ENCODE measurements at places on chromosomes 12 and 14.
A peak's percentile ranks its signal among the peaks of the same experiment; 100 is the strongest.

DNA sequence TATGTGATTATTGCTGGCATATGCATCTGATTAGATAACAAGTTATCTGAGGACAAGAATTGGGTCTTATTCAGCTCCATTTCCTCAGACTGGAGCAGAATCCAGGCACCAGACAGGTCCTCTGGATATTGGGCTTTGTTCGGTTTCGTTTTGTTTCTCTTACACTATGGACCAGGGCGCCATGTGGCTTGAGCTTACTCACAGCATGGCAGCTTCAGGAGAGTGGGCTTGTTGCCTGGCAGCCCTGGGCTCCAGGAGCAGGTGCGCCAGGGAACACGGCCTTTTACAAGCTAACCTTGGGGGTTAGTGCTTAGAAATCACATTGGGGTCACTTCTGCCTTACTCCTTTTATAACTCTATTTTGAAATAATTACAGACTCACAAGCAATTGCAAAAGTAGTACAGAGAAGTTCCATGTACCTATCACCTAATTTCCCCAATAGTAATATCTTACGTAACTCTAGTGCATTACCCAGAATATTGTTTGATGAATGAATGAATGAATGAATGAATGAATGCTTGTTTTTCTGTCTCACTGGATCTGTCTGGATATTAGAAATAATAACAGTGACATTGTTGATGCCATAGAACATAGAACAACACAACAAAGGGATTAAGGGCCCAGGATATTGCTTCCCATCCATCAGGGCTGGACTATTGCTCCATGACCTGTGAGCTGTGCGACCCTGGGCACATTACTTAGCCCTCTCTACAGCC is 39.0 kb downstream of the CMKLR1 start:
- no peak for DNase-seq

DNA sequence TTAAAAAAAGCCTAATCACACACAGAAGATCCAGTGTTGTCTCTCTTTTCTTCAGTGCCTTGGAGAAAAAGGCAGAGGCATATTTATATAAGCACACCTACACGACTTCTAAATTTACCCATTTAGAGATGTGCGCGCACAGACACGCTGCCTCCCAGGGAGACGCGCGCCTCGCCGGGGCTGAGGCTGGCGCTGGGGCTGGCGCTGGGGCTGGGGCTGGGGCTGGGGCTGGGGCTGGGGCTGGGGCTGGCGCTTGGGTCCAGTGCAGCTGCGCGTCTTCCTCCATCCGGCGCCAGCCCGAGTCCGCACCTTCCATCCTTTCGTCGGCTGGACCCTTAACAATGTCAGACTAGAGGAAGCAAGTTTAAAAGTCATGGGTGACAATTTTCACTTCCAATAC is 118.4 kb upstream of the ARID2 start:
- DNase-seq, result no peak

GRCh38 chr12:6199531-6200255 is 507 bp upstream of the CD9 start:
- no peak for DNase-seq

- DNase-seq, result no peak
Measured at GRCh38 chr14:88049266-88049665, 44.3 kb downstream of the GPR65 start.

DNA sequence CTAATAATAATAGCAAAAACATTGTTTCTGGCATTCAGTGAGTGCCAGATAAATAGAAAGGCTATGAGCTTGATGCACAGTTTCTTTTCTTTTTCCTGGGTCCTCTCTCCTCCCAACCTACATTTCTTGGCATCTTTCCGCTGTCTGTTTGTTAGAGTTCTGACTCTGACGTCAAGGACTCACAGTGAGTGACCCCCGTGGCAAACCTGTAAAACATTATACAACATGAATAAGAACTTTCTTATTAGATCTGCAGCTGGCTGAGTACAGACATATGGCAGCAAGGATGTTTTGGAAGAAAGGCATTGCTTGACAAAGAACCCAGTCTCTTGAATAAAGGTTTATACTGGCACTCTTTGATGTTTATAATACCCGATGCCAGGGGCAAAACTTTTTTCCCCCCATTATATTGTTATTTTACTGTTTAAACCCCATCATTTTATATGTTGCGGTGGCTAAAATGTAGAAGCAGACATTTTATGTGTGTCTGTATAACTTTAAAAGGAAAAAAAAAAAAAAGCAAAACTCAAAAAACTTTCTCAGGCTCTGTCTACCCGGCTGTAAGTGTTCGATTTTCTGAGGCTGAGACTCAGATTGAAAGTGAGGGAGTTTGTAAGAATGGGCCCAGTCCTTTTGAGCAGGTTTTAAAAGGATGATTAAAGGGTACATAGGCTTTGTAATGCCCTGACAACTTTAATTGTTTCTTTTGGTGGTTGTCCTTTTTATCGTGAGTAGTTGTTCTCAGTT is 159.3 kb downstream of the PDE3A start:
- no peak for DNase-seq

GRCh38 chr12:95532851-95533250 is 18.4 kb downstream of the USP44 start:
- DNase-seq, result peak; percentile 13

DNA sequence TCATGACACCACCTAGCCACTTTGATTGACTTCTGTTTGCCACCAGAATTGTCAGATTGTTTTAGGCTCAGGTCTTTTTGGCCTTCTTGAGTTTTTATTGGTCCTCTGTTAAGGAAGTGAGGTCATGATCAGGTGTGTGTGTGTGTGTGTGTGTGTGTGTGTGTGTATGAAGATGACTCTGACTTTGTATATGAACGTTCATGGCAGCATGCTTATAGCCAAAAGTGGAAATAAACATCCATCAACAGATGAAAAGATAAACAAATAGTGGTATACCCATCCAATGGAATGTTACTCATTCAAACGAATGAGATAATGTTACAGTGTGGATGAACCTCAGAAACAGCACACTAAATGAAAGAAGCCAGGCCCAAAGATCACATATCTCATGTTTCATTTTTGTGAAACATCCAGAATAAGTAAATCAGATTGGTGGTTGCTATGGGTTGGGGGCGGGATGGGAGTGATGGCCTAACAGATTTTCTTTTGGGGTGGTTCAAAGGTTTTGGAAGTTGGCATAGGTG is 258.6 kb downstream of the KTN1 start:
- no peak for DNase-seq

- DNase-seq, result no peak
Measured at GRCh38 chr12:30200864-30201263, 417.1 kb upstream of the TMTC1 start.

GRCh38 chr14:101412739-101413138 is 148.6 kb upstream of the DIO3 start:
- DNase-seq, result no peak

GRCh38 chr12:34297126-34297789 is 275.0 kb downstream of the ALG10 start:
- DNase-seq, result no peak

GRCh38 chr14:95460647-95461478 is 55.6 kb downstream of the SYNE3 start:
- DNase-seq, result no peak

DNA sequence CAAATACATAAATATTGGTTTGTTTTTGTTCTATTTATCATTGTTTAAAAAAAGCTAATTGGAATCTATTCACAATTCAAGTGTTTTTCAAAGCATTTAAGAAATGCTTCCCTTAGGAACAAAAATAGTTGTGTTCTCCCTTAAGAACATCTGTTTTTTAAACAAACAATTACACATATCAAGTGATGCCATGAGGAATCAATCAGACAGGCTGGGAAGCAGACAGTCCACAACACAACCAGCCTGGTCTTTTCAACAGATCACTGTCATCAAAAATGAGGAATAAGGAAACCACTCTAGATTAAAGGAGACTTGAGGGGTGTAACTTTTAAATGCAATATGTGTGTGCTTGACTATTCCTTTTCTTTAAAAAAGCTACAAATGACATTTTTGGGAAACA is 25.5 kb downstream of the GALC start:
- DNase-seq, result no peak

DNA sequence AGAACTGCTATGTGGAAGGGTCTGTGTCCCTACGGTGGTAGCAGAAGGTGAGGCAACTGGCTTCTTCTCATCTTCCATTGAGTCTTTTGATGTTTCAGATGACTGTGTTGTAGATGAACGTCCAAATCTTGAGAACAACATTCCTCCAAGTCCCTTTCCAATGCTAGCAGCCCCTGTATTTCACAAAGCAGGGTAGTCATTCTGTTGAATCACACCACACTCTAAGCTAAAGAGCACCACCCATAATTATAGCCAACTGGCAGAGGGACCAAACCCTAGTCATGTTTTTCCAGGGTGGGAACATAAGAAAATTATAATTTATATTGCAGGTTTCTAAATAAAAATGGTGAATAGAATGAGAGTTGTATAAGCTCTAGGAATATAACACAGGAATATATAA is 98.7 kb downstream of the DDHD1 start:
- no peak for DNase-seq

- no peak for DNase-seq
Measured at GRCh38 chr14:34300882-34301734, 160.9 kb downstream of the SPTSSA start.

- DNase-seq, result peak; percentile 19
Measured at GRCh38 chr14:72594099-72594901, 299.6 kb downstream of the DPF3 start.

- DNase-seq, result no peak
Measured at GRCh38 chr14:89249065-89249695, 167.9 kb downstream of the FOXN3 start.

DNA sequence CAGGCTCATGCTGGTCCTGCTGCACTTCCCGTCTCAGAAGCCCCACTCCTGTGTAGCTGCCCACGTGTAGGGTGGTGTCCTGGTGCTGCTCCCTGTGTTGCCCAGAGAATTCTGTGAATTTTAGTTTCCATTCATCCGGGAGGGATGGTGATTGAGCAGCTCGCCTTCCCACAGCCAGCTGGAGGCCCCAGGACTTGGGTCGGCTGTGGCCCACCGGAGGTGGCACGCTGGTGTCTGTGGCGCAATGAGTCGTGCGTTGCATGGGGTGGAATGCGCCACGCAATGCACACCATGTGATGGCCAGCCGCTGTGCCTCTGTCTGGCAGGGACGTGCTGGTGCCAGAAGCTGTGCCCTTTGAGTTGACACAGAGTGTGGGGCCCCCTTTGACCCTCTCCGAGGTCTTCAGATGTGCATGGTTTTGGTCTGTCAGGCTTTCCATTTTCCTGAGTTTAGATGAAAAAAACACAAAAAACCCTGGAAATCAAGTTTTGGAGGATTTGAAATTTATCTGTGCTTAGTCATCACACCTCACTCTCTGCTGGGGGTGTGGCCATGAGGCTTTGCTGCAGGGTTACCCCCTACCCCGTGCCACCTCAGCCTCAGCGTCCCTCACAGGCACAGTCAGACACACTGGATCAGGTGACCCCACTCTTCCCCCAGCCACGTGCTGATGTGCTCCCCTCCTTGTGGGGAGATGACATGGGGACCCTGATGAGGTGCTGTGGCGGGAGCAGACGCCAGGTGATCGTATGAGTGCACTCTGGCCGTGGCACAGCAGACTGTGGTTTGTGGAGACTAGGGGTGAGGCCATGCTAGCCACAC is 64.6 kb downstream of the EP400 start:
- no peak for DNase-seq

- no peak for DNase-seq
Measured at GRCh38 chr12:16421806-16422205, 74.4 kb downstream of the MGST1 start.

GRCh38 chr14:75845136-75845804 is 136.5 kb downstream of the TGFB3 start:
- no peak for DNase-seq

DNA sequence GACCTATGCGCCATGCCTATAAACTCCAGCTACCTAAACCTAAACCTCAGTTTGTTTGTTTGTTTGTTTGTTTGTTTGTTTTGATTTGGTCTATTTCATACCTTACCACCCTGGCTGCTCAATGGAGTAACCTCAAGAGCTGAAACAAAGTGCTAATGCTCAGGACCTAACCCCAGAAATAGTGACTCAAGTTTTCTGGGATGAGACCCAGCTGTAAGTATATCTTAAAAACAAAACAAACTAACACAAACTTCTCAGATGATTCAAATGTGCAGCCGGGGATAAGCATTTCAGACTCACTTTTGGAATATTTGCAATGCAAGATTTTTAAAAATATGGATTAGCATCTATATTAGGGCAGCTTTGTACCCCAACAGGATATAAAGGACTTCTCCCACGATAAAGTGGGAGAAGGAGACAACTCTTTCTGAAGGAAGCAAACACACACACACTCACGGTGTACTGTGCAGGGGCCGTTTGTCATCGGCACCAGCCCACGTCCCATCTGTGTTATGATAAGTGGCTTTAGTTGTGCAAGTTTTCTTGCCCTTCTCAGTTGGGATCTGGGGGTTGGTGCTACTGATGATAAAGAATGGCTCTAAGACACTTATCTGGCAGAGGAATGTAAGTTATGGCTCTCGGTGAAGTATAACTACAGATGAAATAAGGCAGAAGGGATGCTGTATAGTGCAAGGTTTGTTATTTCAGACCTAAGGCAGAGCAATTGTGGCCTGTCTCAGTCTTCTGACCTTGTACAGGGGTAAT is 516.7 kb upstream of the TMEM132C start:
- DNase-seq, result no peak

- no peak for DNase-seq
Measured at GRCh38 chr12:131117438-131118245, 163.9 kb downstream of the ADGRD1 start.

- DNase-seq, result peak; percentile 10
Measured at GRCh38 chr14:99818503-99819036, 25.4 kb downstream of the EML1 start.

DNA sequence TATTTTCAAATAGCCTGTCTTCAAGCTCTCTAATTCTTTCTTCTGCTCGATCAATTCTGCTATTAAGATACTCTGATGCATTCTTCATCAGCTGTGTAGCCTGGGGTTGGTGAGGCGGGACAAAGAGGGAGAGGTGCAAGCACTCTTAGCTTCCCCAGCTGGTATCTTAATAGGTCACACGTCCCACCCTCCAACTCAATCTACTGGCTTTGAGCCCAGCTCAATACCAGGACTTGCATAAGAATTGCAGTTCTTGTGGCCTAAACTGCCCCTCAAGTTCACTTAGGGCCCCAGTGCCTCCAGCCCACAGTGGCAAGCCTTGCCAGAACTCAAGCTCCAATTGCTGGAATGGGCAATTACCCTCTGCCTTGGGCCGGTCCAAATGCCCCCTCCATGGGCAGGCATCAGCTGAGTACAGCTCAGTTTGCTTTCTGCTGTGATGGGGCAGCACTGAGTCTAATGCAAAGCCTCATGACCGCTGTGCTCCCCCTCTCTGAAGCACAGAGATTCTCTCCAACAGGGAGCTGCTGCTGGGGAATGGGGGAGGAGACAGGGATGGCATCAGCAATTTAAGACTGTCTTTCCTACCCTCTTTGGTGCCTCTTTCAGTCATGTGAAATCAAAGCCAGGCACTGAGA is 5.6 kb upstream of the SPATA7 start:
- DNase-seq, result no peak

- no peak for DNase-seq
Measured at GRCh38 chr14:100888789-100889315, 14.7 kb downstream of the RTL1 start.

DNA sequence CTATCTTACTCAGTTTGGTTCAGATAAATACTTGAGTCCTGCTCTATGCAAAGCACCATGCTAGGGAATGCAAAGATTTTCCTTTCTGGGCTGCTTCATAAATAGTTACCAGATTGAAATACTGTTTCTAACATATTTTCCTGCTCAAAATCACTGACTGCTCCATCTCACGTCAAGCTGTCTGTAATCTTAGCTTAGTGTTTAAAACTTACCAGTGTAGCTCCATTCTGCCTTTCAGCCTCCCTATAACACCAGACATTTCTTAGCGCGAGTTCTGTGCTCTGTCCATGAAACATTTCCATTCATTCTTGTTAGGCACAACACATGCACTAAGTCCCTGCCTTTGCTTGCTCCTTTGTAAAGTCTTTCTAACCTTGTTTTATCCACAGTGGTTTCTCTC is 129.4 kb downstream of the NPAS3 start:
- DNase-seq, result no peak

GRCh38 chr14:56061051-56061450 is 57.2 kb upstream of the PELI2 start:
- DNase-seq, result no peak
